ENCODE measurements at places on chromosomes 5 and 9.

DNA sequence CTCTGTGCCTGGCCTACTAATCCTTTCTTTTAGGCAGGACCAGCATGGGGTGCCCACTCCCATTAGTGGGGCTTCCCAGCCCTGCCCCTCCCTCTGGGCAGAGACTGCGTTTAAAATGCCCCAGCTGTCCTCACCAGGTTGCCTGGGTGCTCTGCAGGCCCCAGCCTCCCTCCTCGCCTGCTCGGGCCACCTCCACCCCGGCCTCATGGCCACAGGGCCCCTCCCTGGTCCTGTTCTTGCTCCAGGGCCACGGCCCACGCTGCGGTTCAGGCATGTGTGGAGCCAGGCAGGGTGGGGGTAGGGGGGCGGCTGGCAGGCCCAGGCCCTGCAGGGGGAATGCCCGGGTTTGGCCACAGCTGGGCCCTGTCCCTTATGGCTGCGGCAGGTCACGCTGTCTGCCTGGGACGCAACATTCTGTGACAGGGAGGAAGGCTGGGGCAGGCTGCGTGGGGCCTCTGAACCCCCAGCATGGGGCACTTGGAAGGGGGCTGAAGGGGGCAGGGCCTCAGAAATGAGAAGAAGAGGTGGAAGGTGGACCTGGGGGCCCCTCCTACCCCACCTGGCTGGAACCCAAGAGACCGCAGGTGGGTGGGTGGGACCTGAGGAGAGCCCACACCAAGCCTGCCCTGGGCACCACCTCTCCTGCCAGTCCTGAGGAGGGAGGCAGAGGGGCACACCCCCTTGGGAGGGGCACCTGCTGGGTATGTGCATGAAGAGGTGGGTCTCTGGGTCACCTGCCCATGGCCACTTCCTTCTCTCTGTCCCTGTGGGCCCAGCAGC is at the start of gene LCN12:
Gene LCN12 (plus strand): TSS at position 733 of the 780 bp plus-strand sequence. CDS start 55 bp downstream, outside the sequence.
- DNase-seq: no peak

GRCh38 chr5:59829922-59830321 is 63.6 kb downstream of the PDE4D start:
- no peak for DNase-seq

DNA sequence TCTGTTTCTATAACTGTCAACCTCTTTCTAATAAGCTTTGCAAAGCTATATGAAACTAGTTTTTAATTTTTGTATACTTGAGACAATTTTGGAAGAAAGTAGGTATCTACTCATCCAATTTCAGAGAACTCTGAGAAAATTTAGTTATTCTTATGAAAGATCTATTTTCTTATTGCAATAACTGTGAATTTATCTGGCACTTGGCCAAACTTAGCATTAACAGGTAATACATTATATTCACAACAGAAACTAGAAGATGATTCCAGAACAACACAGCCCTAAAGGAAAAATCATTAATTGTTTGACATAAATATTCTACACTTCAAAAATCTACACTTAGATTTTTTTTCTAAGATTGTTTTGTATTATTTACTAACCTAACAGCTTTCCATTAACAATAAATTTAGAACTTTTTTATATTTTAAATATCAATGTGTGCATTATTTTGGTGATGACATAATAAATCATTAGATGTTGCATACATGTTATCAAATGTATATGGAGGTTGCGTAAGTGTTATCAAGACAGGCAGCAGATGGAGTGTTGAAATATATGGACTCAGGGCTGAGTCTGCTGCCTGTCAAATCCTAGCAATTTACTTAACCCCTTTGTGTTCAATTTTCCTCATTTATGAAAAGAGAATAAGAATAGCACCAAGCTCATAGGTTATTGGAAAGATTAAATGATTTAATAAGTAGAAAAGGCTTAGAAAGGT is 141.8 kb downstream of the MUSK start:
- no peak for DNase-seq

DNA sequence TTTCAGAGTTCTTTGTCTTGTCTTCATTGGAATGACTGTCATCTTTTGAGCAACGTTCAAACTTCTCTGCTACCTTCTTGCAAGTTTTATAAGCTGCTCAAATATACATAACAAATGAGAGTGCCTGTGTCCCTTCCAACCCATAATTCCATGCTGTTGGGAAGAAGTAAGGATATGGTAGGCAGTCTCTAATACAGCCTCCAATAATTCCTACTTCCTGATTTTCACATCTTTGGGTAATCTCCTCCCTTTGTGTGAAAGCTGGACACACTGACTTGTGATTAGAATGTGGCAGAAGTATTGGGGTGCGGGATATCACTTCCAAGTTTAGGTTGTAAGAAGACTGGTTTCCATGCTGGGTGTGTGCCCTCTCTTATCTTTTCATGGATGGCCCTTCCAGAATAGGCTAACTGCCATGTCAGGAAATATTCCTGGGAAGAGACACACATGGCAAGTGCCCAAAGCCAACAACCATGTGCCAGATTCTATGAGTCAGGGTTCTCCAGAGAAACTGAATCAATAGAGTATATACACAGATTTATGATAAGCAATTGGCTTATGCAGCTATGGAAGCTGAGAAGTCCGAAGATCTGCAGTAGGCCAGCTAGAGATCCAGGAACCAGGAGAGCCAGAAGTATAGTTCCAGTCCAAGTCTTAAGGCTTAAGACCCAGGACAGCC is 531.3 kb downstream of the NTRK2 start:
- DNase-seq: peak; percentile 18

Data from AG10803 (cell line).